Naive thymus-derived CD4-positive, alpha-beta T cell (primary cell): ENCODE measurements at places on chromosomes 1 and 21. TPM values are rescaled to one million over a fixed set of nuclear protein-coding genes. Genes with fewer than 3 reads are reported as not detected.
A peak's percentile ranks its signal among the peaks of the same experiment; 100 is the strongest.

DNA sequence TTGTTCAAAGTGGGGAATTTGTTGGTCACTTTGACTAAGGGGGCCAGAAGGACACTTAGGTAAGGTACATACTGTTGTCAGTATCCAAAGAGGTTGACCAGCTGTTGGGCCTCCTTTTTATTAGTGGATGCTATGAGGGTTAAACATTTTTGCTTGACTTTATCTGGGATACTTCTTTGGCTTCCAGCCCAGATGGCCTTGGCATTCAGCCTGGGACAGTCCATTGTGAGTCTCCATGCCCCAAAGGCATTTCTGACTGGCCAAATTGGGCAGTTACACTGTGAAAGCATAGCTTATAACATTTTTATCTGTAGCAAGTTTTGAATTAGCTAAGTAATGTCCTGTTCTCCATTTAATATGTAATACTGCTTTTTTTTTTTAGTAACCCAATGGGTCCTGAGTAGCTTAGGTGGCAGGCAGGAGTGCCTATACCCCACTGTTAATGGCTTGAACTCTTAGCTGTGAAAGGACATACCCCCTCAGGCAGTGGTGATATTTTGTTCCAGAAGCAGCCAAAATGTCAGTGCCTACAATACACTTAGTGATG is 35.4 kb upstream of the CD1D start:
- DNase-seq, result no peak
- H3K4me3 ChIP-seq, result no peak overlapping the region
- H3K27ac ChIP-seq, result no peak overlapping the region
- H3K36me3 ChIP-seq, result no peaks in the 10 kb centered on the region

DNA sequence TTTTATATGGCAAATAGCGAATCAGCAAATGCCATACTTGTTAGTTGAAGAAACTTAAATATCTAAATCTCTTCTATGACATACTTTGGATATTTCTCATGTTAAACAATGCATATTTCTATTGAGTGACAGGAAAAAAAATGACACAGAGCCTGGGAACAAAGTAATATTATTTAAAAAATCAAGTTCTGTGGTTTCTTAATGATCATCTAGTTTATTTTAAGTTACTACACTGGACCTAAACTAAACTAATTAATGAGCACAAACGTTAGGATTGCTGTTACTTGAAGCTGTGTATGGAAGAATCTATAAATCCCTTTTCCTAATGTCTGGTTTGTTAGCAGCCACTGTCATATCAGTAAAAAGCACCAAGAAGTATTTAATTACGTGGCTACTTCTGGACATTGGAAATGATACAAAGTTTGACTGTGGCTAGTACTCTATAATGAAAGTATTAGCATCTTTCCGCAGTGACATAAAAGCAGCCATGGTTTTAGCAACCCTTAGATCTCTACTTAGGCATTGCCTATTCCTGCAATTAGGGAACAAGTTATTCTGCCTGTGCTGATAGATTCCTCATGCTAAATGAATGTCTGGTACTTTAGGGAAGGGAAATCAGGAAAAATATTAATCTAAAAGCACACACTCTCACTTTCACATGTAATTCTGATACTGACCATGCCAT is 981.7 kb upstream of the B3GALT2 start:
- H3K27me3 ChIP-seq, result no peaks in the 10 kb centered on the region
- H3K36me3 ChIP-seq, result no peaks in the 10 kb centered on the region
- H3K4me1 ChIP-seq, result no peaks in the 10 kb centered on the region

- H3K27ac ChIP-seq, result peak overlapping the region; percentile 76
- H3K4me3 ChIP-seq, result peak overlapping the region; percentile 91
- H3K27me3 ChIP-seq, result no peaks in the 10 kb centered on the region
- no peaks in the 10 kb centered on the region for H3K36me3 ChIP-seq
- peak; percentile 9 for DNase-seq
- peaks cover 27% of the 10 kb centered on the region for H3K4me1 ChIP-seq
These were observed 699 bp upstream of the RGS2 start for GRCh38 chr1:192808163-192808517.

- DNase-seq, result no peak
- no peak overlapping the region for H3K4me3 ChIP-seq
- no peak overlapping the region for H3K27ac ChIP-seq
- no peaks in the 10 kb centered on the region for H3K4me1 ChIP-seq
- H3K27me3 ChIP-seq, result no peaks in the 10 kb centered on the region
These were observed 145.6 kb downstream of the FMN2 start for GRCh38 chr1:240237305-240237721.

DNA sequence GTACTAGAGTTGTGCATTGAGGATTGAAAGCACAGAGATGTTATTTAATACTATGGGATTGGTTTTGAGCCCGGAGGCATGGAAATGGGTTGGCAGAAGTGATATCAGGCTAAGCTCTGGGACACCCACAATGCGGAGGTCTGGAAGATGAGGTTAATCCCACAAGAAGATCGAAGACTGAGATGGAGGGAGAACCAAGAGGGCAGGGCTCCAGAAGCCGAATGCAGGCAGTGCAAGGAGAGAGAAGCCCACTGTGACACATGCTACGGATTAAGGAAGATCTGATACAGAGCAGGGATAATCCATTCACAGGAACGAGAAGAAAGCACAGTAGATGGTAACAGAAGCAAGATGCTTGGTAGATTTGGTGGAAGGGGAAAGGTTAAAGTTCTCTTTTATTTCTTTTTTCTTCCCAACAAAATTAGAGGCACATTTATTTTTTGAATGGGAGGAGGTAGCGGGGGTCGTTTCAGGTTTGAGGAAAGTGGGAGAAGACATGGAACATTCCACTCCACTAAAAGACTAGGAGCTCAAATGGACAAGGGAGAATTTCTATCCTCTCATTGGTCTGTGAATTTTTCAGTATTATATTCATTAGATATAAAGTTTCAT is 113.2 kb downstream of the NCAM2 start:
- H3K4me1 ChIP-seq, result no peaks in the 10 kb centered on the region
- DNase-seq, result no peak
- no peak overlapping the region for H3K27ac ChIP-seq
- H3K36me3 ChIP-seq, result no peaks in the 10 kb centered on the region
- no peaks in the 10 kb centered on the region for H3K27me3 ChIP-seq

- H3K36me3 ChIP-seq, result no peaks in the 10 kb centered on the region
- H3K27ac ChIP-seq, result no peak overlapping the region
- no peak overlapping the region for H3K4me3 ChIP-seq
- H3K27me3 ChIP-seq, result no peaks in the 10 kb centered on the region
- DNase-seq, result no peak
These were observed 196.7 kb downstream of the PBX1 start for GRCh38 chr1:164755690-164756089.

CLDN19 gene
- not detected in 2 replicates for total RNA-seq

DCDC2B gene
- total RNA-seq, result not detected
